ENCODE measurements at places on chromosomes 7 and 10.

GRCh38 chr7:90246171-90246570 lies 1.2 kb downstream of the CFAP69 start:
- no peak for DNase-seq

DNA sequence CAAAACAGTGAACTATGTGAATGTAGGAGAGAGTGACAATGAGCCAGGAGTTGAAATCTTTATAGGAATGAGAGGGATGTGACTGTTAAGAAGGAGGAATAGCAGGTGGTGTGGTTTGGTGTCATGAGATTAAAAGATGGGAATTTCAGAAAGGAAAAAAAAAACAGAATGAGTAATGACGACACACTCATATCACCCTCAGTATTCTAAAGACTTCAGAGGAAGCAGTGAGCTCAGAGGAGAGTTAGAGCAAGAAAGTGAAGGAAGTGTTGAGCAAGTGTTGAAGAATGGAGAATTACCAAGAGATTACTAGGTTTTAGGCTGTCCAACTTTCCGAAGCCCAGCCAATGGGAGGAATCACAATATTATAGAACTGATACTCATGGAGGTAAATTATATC lies 220.5 kb upstream of the HGF start:
- DNase-seq: no peak

- no peak for DNase-seq
Observed at GRCh38 chr7:39926111-39926510, 23.9 kb upstream of the CDK13 start.

GRCh38 chr7:87216701-87217508 lies 2.6 kb downstream of the TMEM243 start:
- peak; percentile 22 for DNase-seq

- DNase-seq: no peak
Observed at GRCh38 chr10:44955413-44956070, 4.1 kb upstream of the RASSF4 start.

DNA sequence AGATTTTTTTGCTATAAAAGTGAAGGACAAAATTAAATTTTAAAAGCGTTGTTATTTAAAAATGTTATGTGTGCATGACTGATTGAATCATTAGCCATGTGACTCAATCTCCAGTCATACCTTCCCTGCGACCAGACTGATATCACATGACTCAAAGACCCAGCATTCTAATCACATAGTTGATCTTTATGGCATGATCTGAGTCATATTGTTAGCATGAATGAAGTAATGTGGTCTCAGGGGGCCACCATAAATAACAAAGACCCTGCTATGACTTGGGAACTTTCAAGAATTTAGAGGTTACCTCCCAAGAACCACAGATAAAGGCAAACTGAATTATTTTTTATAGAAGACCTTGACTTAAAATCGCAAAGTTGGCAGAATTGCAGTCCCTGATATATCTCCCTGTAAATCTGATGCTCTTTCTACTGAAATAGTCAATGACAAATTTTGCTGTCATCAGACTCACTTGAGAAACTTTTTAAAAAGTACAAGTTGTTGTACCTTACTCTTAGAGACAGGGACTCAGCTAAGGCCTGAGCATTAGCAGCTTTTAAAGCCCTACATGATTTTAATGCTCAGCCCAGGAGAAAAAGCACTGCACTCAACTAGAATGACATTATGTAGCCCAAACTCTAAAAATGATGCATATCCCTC lies 717.3 kb downstream of the XPNPEP1 start:
- DNase-seq: no peak

- no peak for DNase-seq
Observed at GRCh38 chr10:6678956-6679355, 98.9 kb upstream of the PRKCQ start.

DNA sequence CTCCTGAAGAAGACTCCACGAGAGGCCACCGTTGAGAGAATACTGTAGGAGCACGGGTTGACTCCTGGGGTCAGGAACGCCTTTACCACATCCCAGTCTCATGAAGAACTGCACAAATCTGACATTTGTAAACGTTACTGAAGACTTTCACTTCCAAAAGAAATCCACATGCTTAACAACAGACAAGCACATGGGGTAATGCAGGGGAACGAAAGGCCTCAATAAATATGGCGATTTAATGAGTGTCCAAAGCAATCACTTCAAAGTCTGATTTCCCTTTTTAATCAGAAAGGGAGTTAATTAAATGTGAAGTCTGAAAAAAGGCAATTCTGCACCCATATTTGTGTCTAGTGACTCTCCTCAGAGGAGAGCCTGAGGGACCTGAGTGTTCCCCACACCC lies 94.3 kb upstream of the SLC26A5 start:
- no peak for DNase-seq

DNA sequence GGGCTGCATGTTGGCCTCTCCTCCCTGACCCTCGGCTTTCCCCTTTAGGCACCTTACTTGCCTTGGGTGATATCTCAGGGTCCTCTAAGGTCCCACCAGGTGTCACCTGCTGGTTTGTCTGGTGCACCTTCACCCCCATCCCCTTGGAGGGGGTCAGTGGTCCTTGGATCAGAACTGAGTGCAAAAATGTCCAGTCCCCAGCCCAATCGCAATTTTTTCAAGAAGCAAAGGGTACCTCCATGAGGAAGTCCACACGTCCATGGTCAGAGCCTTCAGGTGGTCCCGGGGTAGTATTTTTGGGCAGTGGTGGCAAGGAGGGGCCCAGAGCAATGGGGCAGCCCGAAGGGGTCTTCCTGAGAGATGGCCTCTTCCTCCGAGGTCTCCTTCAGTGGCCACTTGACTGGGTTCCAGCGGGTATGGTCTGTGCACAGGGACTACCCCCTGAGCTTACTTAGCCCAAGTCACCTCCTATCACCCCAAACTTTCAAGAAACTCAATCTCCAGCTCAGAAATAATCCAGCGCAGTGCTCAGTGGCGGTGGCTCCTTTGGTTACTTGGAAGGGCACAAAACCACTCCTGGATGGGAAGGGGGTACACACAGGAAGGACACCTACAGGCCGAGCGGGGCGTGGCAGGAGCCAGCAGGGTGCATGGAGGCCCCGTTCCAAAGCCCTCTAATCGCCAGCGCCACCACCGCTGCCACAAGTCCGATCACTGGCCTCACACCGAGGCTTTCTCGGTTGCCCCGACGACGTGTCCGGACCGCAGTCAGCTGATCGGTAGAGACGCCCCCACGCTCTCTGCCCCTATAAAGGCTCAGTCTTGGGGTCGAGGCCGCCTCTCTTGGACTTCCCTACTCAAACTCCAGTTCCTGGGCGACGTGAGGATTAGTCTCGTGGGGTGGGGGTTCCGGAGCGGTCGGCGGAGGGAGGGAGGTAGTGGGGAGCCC lies 4.5 kb downstream of the SAP25 start:
- DNase-seq: peak; percentile 39

GRCh38 chr10:92102601-92103213 lies 179.1 kb downstream of the BTAF1 start:
- no peak for DNase-seq

DNA sequence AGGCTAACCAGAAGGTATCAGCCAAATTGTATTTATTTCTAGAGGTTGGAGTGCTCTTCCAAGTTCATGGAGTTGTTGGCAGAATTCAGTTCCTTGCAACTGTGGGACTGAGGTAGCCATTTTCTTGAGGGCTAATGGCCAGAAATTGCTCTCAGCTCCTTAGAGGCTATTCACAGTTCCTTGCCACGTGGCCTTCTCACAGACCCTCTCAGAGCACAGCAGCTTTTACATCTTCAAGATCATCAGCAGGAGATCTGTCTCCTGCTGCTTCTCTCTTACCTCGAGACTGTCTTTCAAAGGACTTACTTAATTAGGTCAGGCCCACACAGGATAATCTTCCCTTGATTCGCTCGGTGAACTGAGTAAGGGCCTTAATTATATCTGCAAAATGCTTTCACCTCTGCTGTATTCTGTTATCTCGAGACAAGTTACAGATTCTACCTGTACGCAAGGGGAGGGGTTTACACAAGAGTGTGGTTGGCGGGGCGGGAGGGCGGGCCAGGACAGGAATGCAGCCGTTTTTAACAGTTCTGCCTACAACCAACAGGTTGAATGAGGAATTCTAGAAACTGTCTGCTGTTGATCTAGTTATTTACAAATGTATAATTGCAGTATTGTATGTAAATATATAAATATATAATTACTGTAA lies 15.0 kb downstream of the MIOS start:
- no peak for DNase-seq

DNA sequence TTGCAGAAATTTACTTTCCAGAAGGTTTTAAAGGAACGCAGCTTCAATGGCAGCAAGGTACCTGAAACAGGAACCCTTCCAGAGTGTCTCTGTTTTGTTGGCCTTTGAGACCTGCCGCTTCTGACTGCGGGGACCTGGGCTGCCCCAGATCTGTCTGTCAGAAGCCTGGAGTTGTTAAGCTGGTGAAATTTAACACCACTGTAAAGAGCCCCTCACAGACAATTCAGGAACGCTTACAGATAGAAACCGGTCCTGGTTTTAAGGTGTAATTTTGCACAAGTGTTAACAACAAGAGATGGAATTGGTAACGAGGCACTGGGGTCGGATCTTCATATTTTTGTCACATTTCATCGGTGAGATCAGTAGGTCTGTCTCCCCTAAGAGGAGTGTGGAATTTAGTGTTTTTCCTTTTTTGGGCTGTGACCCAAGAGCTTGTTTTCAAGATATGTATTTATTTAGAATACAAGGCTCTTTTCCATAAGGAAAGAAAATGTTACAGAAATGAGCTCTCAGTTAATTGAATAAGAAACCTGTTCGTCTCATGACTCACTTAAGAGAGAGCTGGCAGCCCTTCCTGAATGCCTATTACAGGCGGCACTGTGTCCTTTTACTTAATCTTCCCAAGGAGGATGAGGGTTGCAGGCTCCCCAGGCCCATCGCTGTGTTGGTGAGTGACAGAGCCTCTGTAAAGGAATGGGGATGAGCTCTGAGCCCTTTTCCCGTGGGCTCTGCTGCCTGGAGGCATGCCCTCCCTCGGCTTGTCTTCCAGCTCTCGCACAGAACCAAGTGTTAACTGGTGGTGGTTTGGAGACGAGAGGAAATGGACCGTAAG lies 168.7 kb downstream of the CUX1 start:
- DNase-seq: no peak

GRCh38 chr10:80437227-80437626 lies 16.9 kb upstream of the TSPAN14 start:
- DNase-seq: no peak

- peak; percentile 48 for DNase-seq
Observed at GRCh38 chr10:80187465-80188409, 17.6 kb downstream of the ANXA11 start.

DNA sequence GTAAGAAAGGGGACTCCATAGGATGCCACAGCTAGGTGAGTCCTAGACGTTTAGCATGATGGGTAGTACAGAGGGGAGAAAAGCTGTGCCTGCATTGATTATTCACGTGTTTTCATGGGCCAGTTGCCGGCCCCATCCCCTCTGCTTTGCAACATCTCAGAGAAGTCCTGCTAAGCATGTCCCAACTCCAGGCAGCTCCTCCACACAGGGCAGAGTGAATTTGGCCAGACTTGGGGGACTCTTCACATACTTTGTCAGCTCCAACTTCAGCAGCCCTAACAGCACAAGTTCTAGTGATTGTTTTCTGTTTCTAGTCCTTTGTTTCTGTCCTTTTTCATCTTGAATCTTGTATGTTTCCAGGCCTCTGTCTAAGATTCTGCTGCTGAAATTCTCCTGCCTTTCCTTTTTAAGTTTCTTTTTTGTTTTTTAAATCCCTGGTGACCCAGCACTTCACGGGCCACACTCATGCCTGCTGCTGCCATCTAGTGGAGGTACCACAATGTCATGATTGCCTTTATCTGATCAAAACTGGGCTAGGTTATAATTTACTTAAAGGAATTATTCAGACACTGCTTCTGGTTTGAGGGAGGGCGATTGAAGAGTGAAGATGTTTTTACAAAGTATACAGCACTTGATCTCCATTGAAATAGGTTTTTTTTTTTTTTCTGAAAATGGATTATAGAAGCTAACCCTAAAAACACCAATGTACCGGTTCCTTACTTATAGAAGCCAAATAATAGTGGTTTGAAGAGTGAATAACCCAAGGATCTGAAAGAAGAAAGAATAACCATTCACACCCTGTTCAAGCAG lies 276.9 kb downstream of the CSTF2T start:
- no peak for DNase-seq

DNA sequence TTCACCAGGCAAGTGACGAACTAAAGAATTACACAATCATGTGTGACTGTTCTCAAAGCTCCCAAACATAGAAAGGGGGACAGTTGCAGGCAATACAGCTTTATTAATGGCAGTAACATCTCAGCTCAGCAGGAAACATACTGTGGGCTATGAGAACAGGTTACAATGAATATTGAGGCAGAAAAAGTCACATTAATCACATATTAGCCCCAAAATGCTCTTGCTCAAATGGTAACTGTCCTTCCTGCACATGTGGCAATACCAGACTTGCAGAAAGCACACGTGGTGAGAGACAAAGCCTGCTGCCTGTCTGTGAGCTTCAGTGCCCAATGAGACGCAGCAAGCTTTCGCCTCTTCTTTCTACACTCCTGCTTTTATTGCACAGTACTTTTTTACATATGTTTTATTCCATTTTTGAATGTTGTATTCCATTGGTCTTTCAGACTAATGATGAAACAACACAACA lies 104.9 kb upstream of the ACBD5 start:
- no peak for DNase-seq

DNA sequence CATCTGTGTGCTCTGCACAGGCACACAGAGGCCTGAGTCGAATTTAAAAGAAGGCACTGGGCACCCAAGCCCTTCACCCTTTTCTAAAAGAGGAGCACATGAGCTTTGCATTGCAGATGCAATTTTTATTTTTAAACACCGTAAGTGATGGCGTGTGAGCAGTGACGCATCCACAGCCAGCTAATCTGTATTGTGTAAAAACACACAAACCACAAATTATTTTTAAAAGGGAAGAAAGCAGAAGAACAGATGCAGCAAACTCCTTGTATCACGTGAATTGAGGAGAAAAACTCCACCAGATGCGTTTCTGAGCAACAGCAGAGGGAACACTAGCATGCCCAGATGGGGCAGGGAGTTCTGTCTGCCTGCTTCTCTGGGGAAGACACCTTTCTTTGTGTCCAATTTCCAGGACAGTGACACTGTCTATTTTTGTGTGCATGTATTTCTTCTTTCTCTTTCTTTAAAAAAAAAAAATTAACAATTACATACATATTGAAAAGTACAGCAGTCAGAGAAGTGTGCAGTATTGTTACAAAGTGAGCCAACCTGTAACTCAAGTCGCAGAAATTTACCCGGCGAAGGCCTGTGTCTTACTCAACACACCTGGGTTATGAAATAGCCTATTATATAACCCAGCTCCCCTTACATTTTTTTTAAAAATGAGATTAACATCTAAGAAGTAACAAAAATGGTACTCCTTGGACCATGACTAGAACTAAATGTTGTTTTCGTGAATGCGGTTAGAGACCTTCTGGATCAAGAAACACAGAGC lies 39.2 kb downstream of the EEPD1 start:
- no peak for DNase-seq

DNA sequence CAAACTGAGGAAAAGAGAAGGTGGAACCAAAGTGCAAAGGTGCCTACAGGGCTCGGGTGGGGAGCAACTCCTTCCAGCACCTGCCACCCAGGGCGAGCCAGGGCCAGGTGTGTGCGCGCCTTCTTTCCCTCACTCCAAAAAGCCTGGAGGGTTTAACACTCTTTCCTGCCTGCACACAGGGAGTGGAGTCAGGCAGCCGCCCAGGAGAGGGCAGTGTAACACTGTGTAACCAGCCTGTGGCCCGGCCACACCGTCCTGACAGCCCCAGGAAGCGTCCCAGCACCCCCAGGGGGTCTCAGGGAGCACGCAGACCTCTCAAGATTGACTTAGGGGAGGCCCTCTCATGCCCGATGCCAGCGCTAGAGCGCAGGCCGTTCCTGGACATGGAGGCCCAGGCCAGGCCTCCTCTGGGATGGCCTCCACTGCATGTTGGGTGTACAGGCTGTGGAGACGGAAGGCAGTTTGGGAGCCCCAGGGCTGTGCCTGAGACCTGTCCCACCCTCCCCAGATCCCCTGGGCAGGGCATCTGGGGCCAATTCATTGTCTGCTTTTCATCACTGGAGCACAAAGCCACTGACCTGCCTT lies 13.4 kb downstream of the BRI3 start:
- DNase-seq: no peak
